AG08395 (cell line): ENCODE measurements at places on chromosomes 12 and 14.

DNA sequence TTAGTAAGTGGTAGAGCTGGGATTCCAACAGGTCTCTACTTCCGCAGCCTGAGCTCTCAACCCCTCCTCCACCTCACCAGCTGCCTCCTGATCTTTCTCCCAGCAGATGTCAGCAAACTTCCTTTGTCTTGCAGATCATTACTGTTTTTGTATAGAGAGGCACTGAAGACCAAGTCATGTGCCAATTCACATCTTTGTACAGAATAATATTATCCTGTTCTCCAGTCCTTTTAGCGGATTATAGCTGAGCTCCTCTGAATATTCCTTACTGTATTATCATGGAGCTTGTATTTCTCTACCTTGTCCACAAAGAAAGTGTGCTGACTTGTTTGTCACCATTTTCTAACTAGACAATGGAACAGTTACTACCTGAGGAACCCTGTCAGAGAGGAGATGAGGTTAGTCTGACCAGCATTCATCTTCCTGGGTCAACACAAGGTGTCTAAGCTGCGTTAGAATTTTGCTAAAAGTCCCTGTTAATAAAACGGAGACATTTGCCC is 142.3 kb upstream of the ARHGAP5 start:
- peak; percentile 56 for DNase-seq

DNA sequence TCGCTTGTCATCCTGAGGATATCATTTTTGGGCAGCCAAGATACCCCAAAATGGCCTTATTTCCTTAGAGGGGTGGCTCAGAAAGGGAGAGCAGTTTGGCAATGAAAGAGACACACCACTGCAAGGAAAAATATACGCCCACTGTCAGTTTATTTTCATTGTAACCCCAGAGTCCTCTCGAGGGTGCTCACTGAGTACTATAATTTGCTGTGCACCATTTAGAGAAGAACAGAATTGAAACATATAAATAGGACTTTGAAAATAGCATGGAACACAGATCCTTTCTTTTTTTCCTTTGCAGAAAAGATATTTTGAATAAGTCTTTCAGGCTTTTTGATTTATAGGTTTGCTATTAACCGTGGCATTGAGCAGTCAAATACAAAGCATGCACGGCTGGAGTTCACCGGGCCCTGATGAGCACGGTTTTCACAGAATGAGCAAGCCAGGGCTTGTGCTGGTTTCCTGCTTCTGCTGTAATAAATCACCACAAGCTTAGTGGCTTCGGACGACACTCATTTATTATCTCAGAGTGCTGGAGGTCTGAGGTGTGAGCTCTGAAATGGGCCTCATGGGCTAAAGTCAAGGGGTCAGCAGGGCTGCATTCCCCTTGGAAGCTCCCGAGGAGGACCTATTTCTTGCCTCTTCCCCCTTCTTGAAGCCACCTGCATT is 152.3 kb downstream of the ZNF664 start:
- no peak for DNase-seq

DNA sequence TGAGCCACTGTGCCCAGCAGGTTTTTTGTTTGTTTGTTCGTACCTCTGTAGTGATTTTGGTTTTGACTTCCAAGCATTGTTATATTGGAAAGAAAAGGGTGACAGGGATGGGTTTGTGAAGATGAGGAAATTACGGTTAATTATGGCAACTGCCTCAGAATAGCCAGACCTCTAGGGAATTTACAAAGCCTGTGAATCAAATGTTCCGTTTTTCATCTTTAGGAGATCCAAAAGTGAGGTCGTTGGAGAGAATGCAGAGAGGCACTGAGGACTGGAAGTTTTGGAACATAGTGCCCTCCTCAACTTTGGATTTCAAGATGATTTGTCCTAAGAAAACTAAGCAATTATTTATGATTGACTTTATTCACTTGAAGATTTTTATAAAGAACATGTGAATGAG is 54.5 kb upstream of the EVL start:
- no peak for DNase-seq

- no peak for DNase-seq
Measured at GRCh38 chr12:84644908-84645307, 267.7 kb downstream of the SLC6A15 start.

GRCh38 chr12:5428332-5429221 is 3.3 kb upstream of the NTF3 start:
- DNase-seq, result peak; percentile 62

DNA sequence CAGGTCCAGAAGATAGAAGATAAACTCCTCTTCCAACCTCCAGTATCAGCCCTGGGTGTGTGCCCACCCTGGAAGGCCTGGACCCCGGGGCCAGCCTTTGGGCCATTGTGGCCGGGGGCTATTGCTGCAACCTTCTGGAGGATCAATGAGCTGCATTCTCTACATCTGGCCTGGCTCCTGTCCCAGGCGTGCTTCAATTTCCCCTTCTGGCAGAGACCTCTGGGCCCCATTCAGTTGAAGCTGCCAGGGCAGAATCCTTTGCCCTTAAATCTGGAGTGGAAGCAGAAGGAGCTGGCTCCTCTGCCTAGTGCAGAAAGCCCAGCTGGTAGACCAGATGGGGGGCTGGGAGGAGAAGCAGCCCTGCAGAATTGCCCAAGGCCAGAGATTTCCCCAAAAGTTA is 10.0 kb downstream of the NYNRIN start:
- DNase-seq, result no peak

DNA sequence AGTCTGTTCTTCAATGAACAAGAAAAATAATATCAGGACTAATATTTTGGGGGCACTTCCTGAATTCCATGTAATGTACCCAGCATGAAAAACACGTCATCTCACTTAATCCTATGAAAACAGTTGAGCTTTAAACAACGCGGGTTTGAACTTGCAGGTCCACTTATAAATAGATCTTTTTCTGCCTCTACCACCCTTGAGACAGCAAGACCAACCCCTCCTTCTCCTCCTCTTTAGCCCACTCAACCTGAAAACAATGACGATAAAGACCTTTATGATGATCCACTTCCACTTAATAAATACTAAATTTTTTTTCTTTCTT is 203.9 kb upstream of the KRR1 start:
- DNase-seq, result no peak

DNA sequence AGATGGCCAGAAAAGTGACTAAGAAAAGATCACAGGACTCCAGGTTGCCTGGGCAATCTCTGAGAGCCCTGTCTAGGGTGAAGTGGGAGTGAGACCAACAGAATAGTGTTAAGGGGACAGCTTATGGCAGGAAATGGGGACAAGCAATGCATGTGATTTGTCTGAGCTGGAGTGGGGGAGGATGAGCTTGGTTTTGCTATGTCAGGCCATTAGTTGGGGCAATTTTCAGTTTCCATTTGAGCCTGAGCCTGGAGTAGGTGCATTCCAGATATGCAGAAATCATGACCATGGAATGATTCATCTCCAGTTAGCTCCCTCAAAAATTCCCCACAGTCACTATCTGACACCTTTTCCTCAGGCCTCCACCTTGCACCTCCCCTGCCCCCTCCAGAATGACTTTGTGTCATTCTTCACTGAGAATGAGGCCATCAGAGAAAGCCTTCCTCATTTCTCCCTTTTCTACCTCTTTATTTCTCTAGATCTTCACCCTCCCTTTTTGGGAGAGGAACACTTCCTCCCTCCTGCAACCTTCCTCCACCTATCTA is 150.9 kb upstream of the PLEKHG7 start:
- DNase-seq, result peak; percentile 38

DNA sequence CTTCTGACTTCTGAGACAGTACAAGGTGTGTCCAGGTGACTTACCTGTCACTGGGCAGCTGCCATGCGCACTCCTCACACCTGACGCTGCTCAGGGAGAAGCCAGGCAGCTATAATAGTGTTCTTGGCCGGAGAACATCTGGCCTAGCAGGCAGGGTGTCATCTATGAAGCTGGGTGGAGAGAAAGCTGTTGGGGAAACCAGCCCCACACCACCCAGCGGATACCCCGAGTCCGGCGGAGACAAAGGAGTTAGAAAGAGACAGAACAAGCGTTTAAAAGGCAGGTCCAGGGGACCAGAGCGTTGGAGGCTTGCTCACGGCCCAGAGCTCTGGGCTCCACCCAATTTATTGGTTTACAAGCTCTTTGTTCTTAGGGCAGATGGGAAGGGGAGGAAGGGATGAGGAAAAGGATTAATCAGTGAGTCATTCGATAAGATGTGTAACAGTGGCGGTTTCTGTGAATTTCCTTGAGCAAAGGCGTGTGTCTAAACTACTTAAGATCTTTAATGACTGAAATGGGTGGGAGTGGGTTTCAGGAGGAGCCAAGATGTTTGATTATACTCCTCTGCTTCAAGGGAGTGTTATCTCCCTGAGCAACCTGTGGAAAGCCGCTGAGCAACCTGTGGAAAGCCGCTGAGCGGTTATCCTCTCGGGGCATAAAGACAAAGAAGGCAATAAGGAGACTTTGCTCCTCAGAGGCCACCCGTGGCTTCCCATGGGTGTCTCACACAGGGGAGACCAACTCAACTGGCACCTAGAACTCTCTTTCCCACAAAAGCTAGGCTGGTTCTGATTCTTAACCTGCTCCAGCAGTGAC is at the start of gene GALNT8:
GALNT8 (plus strand) TSS at position 580 of the 816 bp plus-strand sequence. CDS start 278 bp downstream, outside the sequence.
- DNase-seq, result no peak

DNA sequence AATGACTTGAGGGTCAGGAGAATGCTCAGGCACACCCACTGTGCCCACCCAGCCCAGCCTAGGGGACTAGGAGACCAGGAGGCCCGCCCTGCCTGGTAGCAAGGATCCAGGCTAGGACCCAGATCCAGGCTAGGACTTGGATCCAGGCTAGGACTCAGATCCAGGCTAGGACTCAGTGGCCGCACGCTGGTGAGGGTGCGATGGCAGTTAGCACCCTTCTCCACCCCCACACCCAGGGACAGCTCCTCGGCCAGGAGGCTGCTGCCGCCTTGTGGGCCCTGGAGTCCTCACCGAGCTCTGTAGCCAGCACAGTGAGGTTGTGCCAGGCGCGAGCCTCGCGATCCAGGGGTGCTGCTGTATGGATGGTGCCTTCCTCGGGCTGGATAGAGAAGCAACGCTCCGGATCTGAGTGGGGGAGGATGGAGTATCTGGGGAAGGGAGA is 5.1 kb downstream of the CDH24 start:
- no peak for DNase-seq
